ENCODE measurements at places on chromosomes 16 and 17.

- no peak for DNase-seq
These were observed 8.8 kb downstream of the ST3GAL2 start for GRCh38 chr16:70429888-70430666.

GRCh38 chr16:89931305-89931896 lies 8.3 kb downstream of the TUBB3 start:
- no peak for DNase-seq

GRCh38 chr17:57833179-57833939 lies 16.5 kb downstream of the MRPS23 start:
- DNase-seq, result peak; percentile 77

- DNase-seq, result no peak
These were observed 186.8 kb downstream of the IRF8 start for GRCh38 chr16:86085795-86086194.

DNA sequence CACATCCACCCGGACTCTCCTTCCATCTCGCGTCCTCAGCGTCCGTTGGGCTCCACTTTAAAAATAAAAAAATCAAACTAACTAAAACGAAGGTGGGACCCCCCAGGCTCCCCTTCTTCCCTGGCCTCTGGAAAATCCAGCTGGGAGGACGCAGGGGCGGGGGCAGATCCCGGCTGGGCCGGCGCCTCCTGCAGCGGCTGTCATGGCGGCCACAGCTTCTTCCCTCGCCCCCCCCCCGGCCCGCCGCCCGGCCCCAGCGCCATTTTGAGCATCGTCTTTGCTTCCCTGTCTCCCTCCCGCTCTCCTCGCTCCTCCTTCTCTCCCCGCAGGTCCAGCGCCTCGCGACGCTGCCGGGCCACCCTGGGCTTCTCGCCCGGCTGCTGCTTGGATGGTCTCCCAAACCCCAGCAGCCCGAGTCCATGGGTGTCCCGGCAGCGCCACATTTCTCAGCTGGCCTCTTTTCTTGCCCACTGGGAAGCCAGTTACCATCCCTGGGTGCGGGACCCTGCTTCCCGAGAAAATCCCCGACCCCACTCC lies 3.3 kb downstream of the HOXB2 start:
- peak; percentile 77 for DNase-seq

DNA sequence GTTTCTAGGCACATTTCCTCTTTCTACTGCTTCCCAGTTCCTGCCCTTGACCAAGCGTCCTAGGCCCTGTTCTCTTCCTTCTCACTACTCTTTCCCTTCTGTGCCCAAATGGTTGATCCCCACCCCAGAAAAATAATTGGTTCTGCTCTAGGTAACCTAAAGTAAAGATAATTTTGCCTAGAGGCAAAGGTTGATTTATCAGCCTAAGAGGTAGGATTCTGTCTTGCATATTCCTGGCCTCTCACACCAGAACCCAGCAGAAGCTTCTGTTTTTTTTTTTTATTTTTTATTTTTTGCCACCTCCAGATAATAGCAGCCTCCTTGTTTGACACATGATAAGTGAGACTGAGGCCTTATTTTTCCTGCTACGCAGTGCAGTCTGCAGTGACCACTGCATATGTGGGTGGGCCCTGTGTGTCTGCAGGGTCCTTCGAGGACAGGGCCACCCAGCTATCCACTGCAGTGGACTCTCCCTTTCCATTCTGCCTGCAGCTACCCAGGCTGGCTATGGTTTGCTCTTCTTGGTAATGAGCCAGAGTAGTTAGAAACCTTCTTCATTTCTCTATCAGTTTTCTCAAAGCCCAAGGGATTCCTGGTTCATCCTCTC lies 701 bp downstream of the PIPOX start:
- no peak for DNase-seq

- no peak for DNase-seq
These were observed 276.0 kb upstream of the ZFHX3 start for GRCh38 chr16:73323880-73324279.

- DNase-seq, result peak; percentile 39
These were observed 662 bp downstream of the WIPF2 start for GRCh38 chr17:40219594-40220338.

All from fibroblast of mammary gland (primary cell).